ENCODE measurements at places on chromosomes 6 and 20.
A peak's percentile ranks its signal among the peaks of the same experiment; 100 is the strongest.

DNA sequence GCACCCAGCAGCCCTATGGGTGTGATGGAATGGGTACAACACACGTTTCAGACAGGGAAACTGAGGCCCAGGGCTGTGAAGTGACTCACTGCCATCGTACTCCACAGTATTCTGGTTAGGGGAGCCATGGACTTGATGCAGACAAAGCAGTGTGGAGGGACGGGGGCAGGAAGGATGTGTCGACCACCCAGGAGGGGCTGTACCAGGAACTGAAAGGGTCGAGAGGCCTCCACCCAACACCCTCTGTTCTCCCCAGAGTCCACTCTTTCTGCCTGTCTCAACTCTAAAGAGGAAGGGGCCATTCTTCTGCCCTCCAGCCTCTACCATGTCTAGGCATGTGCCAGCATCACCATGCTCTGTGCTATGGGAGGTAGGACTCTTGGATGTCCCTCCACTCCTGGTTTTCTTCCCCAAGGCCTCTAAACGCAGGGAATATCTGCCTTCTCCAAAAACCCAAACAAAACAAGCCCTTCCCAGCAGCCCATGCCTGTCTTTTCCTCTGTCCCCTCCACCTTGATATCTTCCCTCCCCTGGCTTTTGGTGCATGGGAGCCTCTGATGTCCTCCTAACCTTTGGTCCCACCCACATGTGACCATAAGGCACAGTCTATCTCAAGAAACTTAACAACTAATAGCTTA is 7.4 kb downstream of the SLC22A1 start:
- ATAC-seq: no peak

GRCh38 chr6:43478008-43478372 is 620 bp downstream of the TJAP1 start:
- ATAC-seq: peak; percentile 5

GRCh38 chr20:4812641-4813075 is 90.9 kb downstream of the PRND start:
- ATAC-seq: no peak

DNA sequence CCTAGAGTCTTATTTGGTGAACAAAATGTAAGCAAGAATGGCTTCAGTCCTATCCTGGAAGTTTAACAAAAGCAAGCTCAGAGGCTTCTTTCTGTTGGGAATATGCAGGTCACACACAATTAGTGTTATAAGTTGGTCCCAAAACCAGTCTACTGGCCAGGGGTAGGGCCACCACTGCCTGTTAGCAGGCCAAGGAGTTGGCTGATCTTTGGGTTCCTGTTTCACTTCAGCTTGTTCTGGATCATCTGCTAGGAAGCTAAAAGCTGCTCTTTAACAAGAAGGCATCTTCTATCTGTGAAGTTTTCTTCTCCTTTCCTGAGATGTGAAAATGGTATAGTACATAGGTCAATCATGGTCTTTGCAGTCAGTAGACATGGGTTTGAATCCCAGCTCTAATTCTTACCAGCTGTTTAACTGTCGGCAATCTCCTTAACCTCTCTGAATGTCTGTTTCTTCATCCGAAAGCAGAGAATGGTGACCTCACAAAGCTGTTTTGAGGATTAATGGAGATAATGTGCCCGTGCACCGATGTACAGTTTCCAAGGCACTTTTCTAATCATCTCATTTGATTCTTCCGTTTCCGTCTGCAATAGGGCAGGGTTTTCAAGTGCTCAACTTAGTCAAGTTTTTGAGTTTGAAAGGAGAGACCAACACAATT is 271.2 kb upstream of the TAB2 start:
- ATAC-seq: no peak

DNA sequence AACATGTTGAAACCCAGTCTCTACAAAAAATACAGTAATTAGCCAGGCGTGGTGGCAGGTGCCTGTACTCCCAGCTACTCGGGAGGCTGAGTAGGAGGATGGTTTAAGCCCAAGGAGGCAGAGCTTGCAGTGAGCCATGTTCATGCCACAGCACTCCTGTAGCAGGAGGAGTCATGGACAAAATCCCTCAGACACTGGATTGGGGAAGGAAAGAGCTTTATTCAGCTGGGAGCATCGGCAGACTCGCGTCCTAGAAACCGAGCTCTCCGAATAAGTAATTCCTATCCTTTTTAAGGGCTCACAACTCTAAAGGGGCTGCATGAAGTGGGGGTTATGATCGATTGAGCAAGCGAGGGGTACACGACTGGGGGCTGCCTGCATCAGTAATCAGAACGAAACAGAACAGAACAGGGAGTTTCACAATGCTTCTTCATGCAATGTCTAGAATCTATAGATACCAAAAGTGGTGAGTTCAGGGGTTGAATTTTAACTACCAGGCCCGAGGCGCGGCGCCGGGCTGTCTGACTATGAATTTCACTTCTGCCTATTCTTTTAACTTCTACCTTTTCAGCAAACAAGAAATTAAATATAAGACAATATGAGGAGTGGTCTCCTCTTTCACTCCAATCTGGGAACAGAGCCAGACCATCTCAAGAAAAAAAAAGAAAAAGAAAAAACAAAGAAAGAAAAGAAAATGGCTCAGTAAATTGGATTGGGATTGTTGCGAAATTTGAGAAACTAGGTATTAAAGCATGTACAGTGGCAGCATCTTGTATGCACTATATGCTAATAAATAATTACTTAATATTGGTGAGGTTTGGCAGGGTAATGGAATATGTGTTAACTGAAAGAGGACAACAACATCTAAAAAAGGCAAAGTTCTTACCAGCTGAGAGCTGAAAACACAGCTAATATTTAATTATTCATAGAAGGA is 23.6 kb downstream of the HMGN4 start:
- no peak for ATAC-seq
